Thyroid gland (tissue), 4 donors: ENCODE measurements at places on chromosomes 4 and X. TPM values are rescaled to one million over a fixed set of nuclear protein-coding genes. Genes with fewer than 3 reads are reported as not detected.

The ZFP42 gene
- not detected for total RNA-seq

GRCh38 chr4:40850496-40850895 lies 100.7 kb downstream of the NSUN7 start:
- no peak overlapping the region for H3K27ac ChIP-seq
- no peak overlapping the region for H3K4me3 ChIP-seq
- no peak for DNase-seq
- H3K36me3 ChIP-seq, result no peaks in the 10 kb centered on the region
- H3K27me3 ChIP-seq, result no peaks in the 10 kb centered on the region

The RRH gene
- 1.6 TPM for total RNA-seq

- DNase-seq, result no peak
- H3K4me1 ChIP-seq, result no peaks in the 10 kb centered on the region
- H3K4me3 ChIP-seq, result no peak overlapping the region
- H3K27ac ChIP-seq, result no peak overlapping the region
- no peaks in the 10 kb centered on the region for H3K27me3 ChIP-seq
These were observed 69.8 kb downstream of the PTTG2 start for GRCh38 chr4:38030023-38030422.

- no peaks in the 10 kb centered on the region for H3K27me3 ChIP-seq
- DNase-seq, result no peak
- no peaks in the 10 kb centered on the region for H3K36me3 ChIP-seq
- H3K27ac ChIP-seq, result no peak overlapping the region
- H3K4me3 ChIP-seq, result no peak overlapping the region
- H3K4me1 ChIP-seq, result no peaks in the 10 kb centered on the region
These were observed 108.1 kb downstream of the TSPAN7 start for GRCh38 chrX:38669428-38669827.

The NEXMIF gene
- 2.5 TPM for total RNA-seq

DNA sequence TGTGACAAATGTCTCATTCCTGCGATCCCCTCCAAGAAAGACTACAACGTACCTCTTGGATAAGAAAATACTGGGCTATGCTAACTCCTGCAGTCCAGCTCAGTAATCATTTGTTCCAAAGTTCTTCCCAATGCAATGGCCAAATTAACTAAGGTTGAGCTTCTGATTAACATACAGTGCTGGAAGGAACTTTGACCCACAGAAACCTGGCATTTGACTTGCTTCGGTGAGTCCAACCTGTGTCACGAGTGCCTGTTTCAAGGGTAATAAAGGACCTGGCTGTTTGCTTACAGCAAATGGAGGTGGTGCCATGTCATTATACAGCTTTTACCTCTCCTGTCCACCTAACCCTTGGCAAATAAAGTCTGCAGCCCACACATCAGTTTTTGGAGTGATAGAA lies 83.2 kb downstream of the RBM47 start:
- DNase-seq, result no peak
- peak overlapping the region; percentile 59 for H3K27ac ChIP-seq
- peaks cover 52% of the 10 kb centered on the region for H3K4me1 ChIP-seq
- H3K36me3 ChIP-seq, result no peaks in the 10 kb centered on the region

- no peak overlapping the region for H3K27ac ChIP-seq
- H3K36me3 ChIP-seq, result no peaks in the 10 kb centered on the region
- DNase-seq, result peak; percentile 46
- H3K27me3 ChIP-seq, result no peaks in the 10 kb centered on the region
These were observed 38.7 kb upstream of the SLC16A2 start for GRCh38 chrX:74382613-74383012.

The ARAP2 gene
- total RNA-seq, result 244 TPM

DNA sequence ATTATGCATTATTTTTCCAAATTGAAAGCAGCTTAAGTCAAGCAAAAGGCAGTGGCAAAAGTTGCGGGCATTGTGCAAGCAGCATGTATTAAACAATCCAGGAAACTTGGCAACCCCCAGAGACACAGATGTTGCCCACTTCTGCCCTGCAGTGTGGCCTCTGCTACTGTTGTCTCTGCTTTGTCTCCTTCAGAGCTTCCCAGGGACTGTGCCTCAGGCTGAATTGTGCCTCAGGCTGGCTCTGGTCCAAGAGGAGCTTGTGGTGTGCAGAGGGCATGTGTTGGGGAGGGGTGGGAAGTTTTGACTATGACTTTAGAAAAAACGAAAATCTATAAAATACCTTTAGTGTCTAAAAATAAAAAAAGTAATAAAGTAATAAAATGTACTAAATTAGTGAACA lies 201.4 kb downstream of the CCSER1 start:
- H3K27ac ChIP-seq, result no peak overlapping the region
- peak; percentile 74 for DNase-seq
- H3K4me3 ChIP-seq, result no peak overlapping the region
- H3K4me1 ChIP-seq, result peaks cover 20% of the 10 kb centered on the region
